Stimulated activated CD4-positive, alpha-beta T cell treated with anti-CD3 and anti-CD28 coated beads, TNF-alpha, amount 100 ng/mL, for 24 hours (primary cell): ENCODE measurements at places on chromosomes 2 and 18.

GRCh38 chr2:33791625-33792024, 192.5 kb upstream of the FAM98A start:
- DNase-seq = no peak

- DNase-seq = no peak
These were observed 12.9 kb downstream of the CD226 start for GRCh38 chr18:69934601-69935265.

- no peak for DNase-seq
These were observed 7.2 kb upstream of the RAB12 start for GRCh38 chr18:8602040-8602439.

DNA sequence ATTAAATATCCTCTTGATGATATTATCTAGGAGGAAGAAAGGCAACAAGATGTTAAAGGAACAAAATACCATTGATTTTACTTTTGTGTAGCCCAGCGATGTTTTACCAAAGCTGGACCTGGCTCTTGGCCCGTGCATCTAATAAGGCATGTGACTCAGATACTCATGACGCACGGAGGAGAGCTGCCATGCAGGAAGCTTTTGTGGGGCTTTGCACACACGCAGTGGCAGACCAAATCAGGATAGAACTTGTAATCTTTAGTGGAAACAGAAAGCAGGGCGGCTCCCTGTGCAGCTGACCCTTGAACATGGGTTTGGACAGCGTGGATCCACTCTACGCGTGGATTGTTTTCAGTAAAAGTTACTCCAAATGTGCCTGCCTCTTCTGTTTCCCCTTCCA, 190.0 kb downstream of the NAPG start:
- DNase-seq = no peak

- DNase-seq = no peak
These were observed 180.2 kb downstream of the SOCS6 start for GRCh38 chr18:70468861-70469547.

GRCh38 chr2:25215948-25216679, 47.7 kb upstream of the POMC start:
- DNase-seq = peak; percentile 59

DNA sequence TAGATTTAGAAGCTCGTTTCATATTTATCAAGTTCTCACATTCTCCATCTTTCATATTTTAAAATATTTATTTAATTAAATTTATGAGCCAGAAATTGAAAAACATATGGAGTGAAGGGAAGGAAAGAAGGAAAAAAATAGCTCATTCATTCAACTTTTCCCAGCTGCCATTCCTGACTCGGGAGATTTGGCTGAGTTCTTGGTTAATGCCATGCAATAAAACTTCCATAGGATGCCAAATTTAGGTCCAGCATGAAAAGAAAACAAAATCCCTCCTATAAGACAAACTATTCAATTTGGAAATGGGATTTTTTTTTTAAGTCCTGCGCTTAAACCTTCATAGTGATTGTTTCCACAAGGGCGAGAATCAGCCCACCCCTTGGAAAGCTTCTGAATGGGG, 426.1 kb upstream of the TNP1 start:
- no peak for DNase-seq

DNA sequence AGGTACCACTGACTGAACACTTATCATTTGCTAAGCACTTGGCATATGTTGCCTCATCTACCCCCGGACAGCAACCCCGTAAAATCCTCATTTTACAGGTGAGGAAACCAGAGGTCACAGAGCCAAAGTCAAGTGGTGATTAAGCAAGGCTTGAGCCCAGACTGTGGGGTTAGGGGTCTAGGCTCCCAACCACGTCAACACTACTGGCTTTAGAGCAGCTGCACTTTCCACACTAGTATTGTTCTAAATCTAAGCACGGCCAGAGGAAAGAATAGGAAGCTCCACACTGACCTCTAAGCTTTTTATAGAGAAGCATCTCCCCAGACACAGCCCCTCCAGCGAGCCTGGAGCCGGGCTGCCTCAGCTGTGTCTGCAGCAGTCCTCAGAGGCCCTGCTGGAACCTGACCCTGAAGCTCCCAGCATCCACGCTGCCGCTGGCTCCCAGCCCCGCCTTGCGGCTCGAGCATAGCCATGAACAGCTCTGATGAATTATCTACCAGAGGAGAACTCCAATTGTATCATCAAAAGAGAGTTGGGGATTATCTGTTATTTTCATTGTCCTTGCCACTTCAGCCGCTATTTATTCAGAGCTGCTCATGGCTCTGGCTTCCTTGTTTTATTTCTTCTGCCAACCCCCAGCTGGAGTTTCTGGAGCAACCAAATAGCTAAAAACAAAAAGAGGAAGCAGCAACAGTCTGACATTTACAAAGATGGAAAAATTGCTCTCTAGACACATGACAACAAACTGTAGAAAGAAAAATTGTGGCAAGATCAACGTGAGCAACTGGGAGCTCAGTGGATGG, 62.2 kb upstream of the RTN4 start:
- no peak for DNase-seq

DNA sequence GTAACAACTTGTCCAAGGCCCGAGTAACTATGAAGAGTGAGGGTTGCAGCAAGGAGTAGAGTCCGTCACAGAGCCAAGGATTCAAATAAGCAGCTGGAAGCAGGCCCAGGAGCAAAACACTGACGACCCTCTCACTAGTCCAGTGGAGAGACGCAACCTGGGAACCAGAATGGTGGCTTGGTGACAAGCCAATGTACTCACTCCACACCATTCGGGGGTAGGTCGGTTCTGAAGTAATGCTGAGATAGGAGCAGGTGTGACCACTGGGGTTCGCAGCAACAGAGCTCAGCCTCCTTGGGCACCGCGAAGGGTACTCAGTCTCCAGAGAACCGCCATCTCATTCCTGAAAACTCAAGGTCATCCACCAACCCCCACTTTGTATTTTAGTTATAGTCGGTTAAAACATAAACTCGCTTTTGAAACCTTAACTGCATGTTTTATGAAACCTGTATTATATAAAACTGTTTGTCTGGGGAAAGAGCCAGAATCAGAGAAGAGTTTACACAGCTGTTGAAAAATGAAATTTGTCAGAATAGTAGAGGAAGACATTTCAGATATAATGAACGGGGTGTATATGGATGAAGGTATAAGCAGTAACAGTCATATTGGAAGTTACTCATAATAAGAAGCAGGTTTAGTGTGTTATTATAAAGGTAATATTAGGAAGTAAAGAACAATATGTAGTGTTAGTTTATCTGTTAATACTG, 8.6 kb downstream of the ANKRD62 start:
- no peak for DNase-seq

DNA sequence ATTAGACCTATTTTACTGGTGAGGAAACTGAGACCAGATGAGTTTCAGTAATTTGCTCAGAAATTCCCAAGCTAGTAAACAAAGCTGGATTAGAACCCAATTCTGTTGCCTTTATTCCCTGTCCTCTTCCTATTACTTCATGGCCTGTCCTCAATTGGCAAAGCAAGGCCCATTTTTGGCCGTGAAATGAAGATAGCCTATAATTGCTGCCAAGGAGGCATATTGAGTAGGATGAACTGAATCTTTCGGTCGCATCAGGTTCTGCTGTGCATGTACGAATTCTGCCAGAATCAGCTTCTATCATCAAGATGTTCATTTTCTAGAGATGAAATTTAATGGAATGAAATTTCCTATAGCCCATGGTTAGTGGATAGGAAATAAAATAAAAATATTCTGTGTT, 1485.2 kb upstream of the PIK3C3 start:
- DNase-seq = no peak

- DNase-seq = no peak
These were observed 530.2 kb downstream of the CCDC85A start for GRCh38 chr2:56713978-56714377.
